ENCODE measurements at places on chromosomes 7 and 10.

- no peak for DNase-seq
Observed at GRCh38 chr7:138248609-138249008, 172.3 kb downstream of the AKR1D1 start.

DNA sequence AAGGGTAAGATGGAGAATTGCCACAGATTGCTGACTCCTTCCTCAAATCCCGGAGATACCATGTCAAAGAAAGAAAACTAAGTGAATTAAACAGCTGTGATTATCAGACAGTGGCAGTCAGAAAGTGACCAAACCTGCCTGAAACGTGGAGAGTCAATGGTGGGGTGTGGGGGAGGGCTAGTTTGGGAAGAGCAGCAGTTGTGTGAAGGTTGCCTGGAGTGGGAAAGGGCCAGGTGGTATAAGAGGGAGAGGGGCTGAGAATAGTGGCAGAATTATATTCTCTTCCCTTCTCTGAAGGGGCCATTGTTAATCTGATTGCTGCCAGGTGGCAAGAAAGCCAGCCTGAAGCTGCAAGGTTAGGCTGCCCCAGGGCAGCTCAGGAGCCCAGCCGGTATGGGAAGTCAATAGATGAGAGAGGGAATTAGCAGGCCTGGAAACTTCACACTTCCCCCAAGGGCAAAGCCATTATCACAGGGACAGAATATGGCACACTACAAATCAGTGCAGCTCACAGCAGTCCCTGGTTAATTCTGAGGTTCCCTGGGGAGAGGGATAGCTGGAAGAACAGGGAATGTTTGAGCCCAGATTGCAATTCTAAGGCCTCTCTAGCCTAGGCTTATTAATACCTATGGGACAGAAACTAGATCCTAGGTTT is 83.9 kb upstream of the ITGB1 start:
- DNase-seq: no peak

DNA sequence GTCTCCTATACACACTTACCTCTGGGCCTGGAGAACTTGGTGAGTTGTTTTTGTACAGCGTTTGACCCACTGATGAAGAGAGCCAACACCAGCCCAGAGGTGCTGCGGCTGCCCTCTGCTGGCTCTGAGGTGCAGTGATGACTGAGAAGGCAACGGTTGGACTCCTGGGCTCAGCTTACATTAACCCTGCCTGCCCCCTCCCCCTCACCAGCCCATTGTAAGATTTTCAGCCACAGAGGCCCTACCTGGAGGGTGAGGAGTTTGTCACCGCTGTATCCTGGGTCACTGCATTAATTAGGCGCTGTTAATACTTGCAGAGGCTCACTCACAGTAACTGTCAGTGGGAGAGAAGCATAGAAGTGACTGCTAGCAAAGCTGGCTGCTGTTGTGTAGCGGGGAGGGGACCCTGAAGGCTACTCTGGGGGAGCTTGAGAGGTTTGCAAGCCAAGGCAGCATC is 19.0 kb upstream of the ANKRD2 start:
- DNase-seq: peak; percentile 54

- no peak for DNase-seq
Observed at GRCh38 chr10:110150981-110151380, 56.4 kb upstream of the MXI1 start.

- DNase-seq: no peak
Observed at GRCh38 chr7:1057416-1058291, 13.3 kb downstream of the GPR146 start.

DNA sequence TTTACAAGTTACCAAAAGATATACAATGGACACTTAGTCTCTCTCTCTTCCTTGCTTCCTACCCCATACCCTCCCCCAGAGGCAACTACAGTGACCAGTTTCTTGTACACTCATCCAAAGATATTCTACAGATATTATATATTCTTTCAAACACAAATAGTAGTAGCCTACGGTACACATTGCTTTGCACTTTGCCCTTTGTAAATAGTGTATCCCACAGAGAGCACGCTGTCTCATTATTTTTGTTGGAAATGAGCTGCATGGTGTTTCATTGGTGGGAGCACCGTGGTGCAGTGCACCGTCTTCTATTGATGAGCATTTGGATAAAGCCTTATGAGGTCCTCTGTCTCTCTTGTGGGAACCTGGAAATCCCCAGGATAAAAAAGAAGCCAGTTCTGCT is 24.2 kb downstream of the STRA8 start:
- DNase-seq: no peak

DNA sequence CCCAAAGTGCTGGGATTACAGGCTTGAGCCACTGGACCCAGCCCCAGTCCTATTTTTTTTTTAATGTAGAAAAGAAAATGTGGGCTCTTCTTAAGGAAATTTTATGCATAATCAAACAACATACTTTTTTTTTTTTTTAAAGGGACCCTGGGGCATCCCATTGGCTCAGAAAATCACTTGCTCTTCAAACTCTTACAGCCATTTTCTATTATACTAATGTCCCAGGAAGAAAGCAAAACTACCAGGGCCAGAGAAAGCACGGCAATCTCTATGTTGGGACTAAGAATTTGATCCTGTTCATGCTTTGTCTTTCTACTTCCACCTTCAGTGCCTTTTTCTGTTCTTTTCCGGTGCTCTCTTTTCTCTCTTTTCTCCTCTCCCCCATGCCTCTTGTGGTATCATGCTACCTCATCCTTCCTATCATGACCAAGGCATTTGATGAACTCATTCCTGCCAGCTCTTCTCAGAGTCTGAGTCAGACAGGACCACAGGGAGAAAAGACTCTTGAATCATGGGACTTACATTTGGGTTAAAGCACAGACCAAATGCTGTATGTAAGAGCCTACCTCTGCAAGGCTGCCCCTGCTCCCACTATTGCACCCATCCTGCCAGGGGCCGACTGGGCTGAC is 76.4 kb upstream of the CCNY start:
- no peak for DNase-seq

- DNase-seq: no peak
Observed at GRCh38 chr10:30374353-30374752, 25.3 kb upstream of the MTPAP start.

DNA sequence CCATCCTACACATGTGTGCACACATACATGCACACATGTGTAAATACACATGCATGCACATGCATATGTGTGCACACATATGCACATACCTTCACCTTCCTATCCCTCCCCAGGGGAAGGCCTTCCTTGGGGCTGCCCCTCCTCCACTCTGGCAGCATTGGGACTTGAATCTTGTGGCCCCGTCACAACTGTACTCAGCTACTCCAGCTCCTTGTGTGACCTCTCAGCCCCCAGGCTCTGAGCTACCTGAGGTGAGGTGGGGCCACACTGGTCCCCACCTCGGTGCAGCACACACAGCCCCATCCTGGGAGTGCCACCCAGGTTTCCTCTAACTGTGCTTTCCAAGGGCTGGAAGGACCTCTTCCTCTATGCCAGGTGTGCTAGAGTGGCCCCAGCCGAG is 116.0 kb downstream of the LHPP start:
- DNase-seq: no peak

GRCh38 chr7:24795407-24795767 is 38.1 kb upstream of the GSDME start:
- no peak for DNase-seq

GRCh38 chr10:132519382-132520176 is 18.0 kb upstream of the INPP5A start:
- DNase-seq: no peak

DNA sequence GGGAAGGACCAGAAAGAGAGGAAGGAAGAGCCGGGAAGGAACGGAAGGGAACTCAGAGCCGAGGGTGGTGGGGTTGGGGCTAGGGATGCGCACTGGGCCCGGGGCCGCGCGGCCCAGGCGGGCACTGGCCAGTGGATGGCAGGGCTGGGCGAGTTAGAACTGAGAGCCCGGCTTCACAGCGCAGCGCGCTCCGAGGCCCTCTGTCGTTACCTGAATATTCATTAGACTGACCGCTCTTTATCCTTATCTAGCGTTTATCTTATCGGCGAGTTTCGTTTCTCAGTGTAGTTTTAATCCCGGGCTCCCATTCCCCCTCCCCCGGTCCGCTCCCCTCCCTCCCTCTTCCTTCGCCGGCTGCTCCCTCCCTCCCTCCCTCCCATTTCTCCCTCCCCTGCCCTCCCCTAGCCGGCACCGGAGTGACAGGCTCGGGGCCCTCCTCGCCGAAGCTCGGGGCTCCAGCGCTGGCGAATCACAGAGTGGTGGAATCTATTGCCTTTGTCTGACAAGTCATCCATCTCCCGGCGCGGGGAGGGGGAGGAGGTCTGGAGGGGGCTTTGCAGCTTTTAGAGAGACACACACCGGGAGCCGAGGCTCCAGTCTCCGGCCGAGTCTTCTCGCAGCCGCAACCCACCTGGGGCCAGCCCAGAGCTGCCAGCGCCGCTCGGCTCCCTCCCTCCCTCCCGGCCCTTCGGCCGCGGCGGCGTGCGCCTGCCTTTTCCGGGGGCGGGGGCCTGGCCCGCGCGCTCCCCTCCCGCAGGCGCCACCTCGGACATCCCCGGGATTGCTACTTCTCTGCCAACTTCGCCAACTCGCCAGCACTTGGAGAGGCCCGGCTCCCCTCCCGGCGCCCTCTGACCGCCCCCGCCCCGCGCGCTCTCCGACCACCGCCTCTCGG is at the start of gene PAX2:
PAX2 (plus strand) TSS at position 596 of the 895 bp plus-strand sequence. CDS start 679 bp downstream, outside the sequence.
- DNase-seq: no peak

GRCh38 chr10:97020452-97021400 is 165.0 kb downstream of the SLIT1 start:
- no peak for DNase-seq

DNA sequence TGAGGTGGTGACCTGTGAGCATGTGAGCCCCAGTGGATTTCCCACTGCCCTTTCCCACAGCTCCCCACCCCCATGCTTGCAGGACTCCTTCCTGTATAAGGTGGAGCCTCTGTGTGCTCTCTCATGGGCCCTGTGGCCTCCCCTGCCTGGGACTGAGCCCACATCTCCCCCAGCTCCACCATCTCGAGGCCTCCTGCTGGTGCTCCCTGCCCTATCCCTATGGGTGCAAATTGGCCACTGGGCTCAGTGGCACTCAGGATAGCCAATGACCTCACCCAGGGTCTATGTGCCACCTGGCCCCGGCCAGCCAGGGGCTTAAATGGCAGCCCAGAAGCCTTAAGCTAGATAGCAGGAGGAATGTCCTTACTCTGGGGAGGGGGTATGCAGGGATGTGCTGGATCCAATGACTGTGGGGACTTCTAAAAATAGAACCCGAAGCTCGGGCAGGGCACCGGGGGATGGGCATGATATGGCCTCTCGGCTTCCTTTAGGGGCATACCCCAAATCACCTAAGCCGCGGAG is 2.0 kb downstream of the LDB3 start:
- DNase-seq: no peak

DNA sequence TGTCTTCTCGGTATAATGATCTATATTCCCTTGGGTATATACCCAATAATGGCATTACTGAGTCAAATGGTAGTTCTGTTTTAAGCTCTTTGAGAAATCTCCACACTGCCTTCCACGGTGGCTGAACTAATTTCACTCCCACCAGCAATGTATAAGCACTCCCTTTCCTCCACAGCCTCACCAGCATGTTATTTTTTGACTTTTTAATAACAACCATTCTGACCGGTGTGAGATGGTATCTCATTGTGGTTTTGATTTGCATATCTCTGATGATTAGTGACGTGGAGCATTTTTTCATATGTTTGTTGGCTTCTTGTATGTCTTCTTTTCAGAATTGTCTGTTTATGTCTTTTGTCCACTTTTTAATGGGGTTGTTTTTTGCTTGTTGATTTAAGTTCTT is 33.6 kb downstream of the KIAA1217 start:
- DNase-seq: no peak
